ENCODE measurements at places on chromosomes 16 and 17.

- DNase-seq: no peak
Measured at GRCh38 chr16:66467611-66468010, 40.5 kb downstream of the BEAN1 start.

DNA sequence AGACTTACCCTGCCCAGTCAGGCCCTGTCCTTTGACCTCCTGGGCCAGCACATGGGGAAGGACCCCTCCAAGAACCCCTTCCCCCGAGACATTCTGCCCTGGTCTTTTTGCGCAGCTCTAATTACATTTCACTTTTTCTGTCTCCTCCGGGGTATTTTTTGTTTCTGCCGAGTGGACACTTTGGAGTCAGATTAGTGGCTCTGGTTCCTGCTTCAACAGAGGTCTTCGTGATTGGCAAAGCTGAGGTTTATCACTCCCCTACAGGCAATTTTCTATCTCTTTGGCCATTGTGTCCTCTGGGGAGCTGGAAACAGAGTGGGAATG, 23.5 kb downstream of the ANKRD40 start:
- no peak for DNase-seq

DNA sequence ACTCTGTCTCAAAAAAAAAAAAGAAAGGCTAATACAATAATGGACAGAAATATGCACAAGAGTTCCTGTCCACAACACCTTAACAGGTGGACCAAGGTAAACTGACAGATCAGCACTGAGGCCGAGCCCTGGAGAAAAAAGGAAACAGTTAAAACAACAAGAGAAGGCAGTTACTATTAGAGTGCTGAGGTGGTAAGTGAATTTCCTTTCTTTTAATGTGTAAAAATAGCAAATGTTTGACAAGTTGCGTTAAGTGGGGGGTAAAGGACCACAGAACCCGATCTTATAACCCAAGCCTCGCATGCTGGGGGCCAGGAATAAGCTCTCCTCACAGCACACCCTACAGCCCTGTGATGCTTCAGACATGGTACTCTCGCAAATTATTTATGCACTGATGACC, 24.8 kb downstream of the TXNDC11 start:
- DNase-seq: no peak

GRCh38 chr16:70743791-70744190, 57.2 kb downstream of the VAC14 start:
- DNase-seq: no peak

- DNase-seq: no peak
Measured at GRCh38 chr17:7058831-7059447, 15.0 kb upstream of the SLC16A11 start.

DNA sequence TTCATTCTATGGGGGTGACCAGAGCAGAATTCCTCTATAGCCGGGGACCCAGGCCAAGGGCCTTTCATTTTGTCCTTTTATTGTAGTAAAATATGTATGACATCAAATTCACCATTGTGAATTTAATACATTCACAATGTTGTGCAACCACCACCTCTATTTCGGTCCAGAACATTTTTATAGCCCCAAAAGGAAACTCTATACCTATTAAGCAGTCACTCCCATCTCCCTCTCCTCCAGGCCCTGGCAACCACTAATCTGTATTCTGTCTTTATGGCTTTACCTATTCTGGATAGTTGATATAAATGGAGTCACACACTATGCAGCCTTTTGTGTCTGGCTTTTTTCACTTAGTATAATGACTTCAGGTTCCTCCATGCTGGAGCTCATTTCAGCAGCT, 9.7 kb upstream of the TNS4 start:
- no peak for DNase-seq

GRCh38 chr16:11395008-11395948, 50.0 kb downstream of the RMI2 start:
- DNase-seq: no peak

DNA sequence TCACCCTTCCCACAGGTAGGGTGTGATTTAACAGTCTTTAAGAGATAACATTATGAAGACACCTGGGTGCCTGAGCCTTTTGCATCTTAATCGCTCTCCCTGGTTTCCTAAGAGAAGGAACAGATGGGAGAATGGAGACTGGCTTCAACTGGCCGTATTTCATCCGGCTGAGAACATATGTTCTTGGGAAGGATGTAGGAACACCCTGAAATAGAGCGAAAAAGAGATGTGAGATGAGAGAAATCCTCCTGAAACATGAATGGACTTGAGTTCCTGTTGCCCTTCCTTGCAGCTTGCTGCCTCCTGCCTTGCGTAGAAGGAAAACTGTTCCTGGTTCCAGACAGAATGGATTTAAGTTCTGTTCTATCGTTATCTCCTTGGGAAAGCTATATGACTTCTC, 385.4 kb upstream of the RBFOX1 start:
- no peak for DNase-seq

GRCh38 chr17:77489893-77490255, 349.1 kb downstream of the SEC14L1 start:
- DNase-seq: no peak

DNA sequence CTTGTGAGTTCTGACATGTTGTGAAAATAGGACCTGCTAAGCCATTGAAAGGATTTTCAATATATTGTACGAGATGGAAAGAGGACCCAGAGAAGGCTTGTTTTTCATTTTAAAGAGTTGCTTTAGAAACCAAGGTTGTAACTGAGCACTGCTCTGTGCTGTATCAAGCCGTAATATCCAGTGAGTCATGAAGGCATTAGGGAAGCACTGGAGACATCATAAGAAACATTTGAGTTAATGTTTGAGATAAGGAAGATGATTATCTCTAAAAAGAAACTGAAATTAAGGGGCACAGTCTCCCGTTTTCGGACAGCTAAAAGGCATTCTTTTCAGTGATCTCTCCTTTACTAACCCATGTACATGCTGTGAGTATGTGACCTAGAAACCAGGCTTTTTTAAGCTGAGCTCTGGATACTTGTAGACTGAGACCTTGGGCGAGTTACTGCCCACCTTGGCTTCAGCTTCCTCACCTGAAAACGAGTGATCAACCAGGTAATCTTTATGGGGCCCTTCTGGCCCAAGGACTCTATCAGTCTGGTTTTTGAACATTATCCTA, 149.2 kb upstream of the TBX2 start:
- no peak for DNase-seq

DNA sequence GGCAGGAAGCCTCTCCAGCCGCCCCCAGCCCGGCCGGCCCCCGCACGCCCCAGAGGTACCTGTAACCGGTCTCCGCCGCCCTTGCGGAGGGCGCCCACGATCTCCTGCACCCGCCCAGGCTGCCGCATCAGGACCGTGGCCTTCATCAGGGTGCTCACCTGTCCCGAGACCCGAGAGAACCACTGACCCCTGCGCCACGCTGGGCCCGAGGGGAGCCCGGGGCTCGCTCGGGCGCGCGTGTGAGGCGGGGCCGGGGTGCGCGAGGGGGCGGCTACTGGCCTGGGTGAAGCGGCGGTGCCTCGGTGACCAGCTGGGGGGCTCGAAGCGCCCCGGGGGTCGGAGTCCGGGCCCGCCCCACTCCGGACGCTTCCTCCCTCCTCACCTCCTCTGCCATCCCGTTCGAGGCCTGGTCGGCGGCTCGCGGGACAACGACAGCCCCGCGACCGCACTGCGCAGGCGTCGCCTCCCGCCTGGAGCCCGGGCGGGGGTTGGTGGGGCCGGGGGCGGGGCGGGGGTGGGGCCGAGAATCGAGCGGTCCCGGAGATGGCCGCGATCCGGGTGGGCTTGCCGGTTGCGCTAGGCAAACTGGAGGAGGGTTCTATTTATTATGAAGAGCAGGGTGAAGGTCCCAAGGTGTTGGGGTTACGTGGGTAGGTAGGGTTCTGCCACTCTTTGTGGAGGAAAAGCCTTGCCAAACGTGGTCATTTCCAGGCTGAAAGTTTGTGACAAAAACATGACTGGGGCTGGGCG, at the start of gene NT5C3B:
NT5C3B (minus strand) TSS at position 433 of the 750 bp plus-strand sequence; CDS start at position 394, 39 bp downstream.
- DNase-seq: peak; percentile 69

GRCh38 chr16:70703041-70703834, 17.4 kb upstream of the MTSS2 start:
- no peak for DNase-seq

DNA sequence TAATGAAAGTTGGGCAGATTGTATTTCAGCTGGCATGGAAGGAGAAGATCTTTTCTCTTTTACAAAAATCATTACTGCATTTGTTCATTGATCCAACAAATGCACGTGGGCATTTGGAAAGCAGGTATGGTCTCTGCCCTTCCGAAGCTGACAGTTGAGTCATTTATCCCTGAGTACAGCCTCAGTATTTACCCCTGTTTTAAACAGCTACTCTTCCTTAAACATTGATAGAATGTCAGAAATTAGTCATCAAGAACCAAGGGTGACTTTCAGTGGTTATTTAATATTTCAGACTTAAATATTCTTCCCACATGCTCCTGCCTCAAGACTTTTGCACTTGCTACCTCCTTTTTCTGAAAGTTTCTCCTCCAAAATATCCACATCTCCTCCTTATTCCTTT, 226.7 kb upstream of the HSBP1 start:
- DNase-seq: no peak

DNA sequence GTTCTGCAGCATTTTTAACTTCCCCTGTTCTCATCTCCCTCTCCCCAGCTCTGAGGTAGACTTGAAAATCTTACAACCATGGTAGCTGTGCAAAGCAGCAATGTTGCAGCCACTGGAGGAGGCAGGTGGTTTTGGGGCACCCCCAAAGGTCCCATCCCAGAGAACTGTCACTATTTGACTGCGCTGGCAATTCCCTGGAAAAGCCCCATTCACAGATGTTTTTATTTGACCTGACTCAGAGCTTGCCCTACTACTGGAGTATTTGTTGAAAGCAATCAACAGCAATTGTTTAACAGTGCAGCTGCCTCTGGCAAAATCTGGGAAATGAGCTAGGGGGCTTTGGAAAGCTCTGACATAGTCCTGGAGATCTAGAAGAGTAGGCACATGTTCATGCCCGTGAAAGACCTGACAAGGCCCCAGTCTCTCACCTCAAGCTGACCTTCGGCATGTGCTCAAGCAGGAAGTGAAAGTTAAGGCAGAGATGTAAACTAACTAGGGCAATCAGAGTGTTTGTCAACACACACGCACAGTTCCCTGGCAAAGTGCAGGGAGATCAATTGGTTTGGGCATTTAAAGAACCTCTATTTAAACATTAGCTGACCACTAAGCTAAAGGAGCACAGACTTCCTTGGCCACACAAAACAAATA, 19.7 kb upstream of the PIK3R5 start:
- DNase-seq: no peak

DNA sequence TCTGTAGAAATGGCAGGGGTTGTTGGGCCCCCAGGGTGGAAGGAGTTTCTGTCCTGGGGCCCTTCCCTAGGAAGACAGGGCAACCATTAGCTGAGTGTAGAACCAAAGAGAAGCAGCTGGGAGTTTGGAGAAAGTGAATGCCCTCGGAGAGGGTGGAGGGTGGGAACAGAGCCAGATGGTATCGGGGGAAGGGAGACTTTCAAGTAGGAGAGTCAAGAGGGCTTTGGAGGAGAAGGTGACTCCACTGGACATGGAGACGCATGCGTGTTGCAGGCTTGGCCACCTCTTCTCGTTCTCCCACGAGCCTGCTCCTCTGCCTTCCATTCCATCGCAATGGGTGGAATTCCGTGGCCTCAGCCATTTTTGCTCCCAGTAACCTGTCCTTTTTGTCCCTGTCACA, 19.4 kb downstream of the SLC47A1 start:
- DNase-seq: no peak

- DNase-seq: peak; percentile 70
Measured at GRCh38 chr16:49441366-49441780, 67.8 kb downstream of the C16orf78 start.

GRCh38 chr16:50735629-50736122, 6.2 kb upstream of the CYLD start:
- DNase-seq: no peak

DNA sequence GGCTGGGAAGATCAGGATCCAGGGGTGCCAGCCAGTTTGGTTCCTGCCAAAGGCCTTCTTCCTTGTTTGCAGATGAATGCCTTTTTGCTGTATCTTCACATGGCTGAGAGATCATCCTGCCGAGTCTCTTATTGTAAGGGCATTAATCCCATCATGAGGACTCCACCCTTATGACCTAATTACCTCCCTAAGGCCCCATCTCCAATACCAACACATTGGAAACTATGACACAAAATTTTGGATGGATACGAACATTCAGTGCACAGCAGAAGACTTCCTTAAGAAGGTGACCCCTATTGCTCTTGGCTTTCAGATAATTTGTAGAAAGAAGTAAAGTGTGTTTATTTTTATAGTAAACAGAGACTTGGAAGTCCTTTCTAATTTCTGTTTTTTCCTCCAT, 1164.7 kb upstream of the CDH8 start:
- DNase-seq: no peak

DNA sequence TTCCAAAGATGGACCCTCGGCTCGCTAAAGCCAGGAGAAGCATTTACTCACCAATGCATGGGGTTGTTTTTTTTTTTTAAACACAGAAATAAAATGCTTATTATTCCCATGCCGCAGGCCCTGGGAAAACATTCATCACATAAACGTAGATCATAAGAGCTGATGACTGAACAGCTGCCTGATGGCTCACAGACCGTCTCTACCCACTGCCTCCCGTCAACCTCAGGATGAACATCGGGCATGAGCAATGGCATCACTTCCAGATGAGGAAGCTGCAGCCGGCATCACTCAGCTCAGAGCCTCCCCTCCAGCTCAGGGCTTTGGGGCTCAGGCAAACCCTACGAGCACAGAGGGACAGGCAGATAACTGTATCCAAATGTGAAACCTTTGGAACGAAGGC, 380.6 kb downstream of the CPPED1 start:
- DNase-seq: no peak

DNA sequence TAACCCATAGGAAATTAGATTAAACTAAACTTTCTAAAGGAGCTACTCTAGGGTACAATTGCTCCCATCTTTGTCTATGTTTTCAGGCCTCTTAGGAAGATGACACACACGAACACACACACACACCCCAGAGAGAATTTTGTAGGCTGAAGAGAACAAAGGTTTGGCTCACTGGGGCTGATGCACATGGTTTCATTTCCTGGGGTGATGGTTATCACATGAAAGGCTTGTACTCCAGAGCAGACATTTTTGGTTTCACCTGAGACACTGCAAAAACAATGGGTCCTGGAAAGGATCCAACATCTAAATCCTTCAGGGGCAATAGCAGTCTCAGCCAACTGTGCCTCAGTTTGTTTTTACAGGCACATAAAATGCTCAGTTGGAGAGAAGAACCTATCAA, 62.8 kb downstream of the GRB7 start:
- peak; percentile 62 for DNase-seq

DNA sequence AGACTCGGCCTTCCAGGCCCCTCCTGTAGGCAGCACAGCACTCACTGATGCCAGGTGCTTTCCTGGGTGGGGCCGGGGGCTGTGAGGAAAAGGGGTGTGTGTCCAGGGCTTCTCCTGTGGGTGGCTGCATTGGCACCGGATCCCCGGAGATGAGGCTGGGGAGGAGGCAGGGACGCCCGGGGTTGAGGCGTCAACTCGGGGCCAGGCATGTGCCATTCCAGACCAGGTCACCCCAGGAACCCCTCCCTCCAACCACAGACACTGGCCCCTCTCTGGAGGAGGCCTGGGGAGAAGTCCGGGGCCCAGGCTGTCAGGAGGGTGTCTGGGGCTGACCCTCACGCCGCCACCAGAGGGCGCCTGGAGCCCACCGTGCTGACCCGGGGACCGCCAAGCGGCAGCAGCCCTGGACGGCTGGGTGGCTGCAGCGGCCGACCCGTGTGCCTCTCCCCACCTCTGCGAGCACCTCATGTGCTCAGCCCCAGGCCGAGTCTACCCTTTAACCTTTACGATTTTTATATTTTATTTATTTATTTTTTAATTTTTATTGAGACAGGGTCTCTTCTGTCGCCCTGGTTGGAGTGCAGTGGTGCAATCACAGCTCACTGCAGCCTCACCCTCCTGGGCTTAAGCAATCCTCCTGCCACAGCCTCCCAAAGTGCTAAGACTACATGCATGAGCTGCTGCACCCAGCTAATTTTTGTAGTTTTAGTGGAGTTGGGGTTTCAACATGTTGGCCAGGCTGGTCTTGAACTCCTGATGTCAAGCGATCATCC, 3.2 kb upstream of the METRN start:
- DNase-seq: peak; percentile 90

All from activated T-cell treated with anti-CD3 and anti-CD28 coated beads, Interleukin-2, amount 50 U/mL, for 72 hours (primary cell).